ENCODE measurements at places on chromosomes 2 and 18.

DNA sequence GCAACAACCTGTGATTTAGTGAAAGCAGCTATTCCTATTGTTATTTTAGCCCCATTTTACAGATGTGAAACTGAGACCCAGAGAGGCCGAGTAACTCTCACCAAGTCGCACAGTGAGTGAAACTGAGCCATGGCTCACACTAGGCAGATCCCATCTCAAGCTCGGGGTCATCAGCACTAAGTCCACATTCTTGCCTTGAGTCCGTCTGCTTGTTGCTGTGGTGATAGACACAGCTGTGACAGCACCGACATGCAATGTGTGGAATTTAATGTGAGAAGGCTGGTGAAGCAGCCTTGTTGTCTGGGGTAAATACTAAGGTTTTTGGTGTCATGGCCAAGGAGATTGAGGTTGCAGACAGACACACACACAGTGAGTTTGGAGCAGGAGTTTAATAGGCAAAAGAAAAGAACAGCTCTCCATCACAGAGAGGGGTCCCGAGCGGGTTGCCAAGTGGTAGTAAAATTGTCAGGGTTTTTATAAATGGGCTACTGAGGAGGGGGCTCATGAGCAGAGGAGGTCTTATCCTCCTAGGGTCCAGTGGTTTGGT, 40.2 kb upstream of the GMCL1 start:
- no peaks in the 10 kb centered on the region for H3K4me1 ChIP-seq
- H3K4me3 ChIP-seq = no peak overlapping the region
- no peaks in the 10 kb centered on the region for H3K27me3 ChIP-seq
- no peaks in the 10 kb centered on the region for H3K36me3 ChIP-seq

- no peak overlapping the region for H3K4me3 ChIP-seq
- peaks cover 31% of the 10 kb centered on the region for H3K4me1 ChIP-seq
- H3K27me3 ChIP-seq = no peaks in the 10 kb centered on the region
- H3K36me3 ChIP-seq = no peaks in the 10 kb centered on the region
- DNase-seq = no peak
Observed at GRCh38 chr18:57793302-57793986, 9.7 kb downstream of the ATP8B1 start.

DNA sequence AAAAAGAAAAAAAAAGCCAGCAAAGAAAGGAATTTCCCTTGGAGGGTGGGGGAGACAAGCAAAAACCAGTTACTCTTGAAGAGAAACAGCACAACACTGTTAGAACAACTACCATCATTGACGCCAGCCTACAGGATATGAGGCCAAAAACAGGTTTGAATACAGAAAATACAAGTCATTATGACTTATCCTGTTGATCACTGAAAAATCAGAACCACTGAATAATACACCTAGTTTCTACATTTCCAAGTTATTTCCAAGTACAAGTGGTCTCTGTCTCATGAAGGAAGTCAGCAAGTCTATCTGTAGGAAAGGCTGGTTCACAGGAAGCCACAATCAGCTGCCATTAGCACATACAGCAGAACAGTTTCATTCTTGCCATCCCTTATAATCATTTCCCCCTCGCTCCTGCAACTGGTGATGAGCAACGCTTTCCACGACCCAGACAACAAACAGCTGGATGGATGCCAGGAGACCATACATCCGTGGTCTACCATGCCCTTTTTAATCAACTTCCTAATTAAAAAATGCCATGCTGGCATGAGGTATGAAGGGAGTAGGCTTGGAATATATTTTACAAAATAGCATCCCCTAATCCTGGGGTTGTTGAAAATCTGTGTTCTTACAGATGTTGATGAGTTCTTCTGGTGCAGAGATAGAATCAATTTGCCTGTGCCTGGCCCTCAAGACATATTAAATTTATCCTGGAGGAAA, 10.4 kb downstream of the MYT1L start:
- no peak overlapping the region for H3K4me3 ChIP-seq
- no peaks in the 10 kb centered on the region for H3K27me3 ChIP-seq
- DNase-seq = no peak
- no peaks in the 10 kb centered on the region for H3K4me1 ChIP-seq
- H3K36me3 ChIP-seq = no peaks in the 10 kb centered on the region

DNA sequence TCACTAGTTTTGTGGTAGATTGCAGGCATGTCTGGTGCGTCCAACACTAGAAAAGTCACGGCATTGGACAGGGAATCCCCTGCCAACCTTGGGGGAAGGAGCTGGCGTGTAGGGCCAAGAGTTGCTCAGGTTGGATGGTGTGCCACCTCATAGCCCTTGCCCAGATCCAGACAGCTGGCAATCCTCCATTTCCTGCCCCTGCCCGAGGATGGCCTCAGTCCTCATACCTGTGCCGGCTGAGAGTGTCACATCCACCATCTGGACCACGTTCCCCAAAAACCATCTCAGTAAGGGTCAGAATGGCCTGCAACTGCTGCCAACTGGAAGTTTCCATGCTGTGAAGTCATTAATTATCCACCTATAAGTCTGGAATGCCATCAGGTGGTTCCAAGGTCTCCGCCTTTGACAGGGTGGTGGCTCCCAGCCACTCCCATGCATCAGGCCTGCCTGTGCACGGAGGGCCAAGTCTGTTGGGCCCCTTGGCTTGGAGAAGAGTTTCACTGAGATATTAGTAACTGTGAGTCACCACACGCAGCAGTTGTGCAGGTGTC, 55.0 kb downstream of the IMPA2 start:
- no peak overlapping the region for H3K27ac ChIP-seq
- no peak overlapping the region for H3K4me3 ChIP-seq
- no peaks in the 10 kb centered on the region for H3K27me3 ChIP-seq

DNA sequence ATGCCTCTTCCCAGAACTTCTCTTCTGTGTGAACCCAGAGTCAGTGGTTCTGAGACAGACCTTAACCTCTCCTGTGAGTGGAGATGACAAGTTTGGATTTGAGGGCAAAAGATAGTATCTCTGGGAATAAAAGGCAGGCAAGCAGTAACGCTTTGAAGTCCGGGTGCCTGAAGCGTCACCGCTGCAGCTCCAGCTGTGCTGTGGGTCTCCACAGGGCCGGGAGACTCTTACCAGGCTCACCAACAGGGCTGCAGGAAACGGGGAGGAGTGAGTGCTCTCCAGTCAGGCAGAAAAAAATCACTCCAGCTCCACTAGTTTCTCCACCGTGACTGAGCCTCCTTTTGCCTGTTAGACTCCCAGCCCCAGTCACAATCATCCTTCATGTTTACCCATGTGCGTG, 79.7 kb upstream of the MAP4K4 start:
- H3K4me3 ChIP-seq = no peak overlapping the region
- H3K27ac ChIP-seq = no peak overlapping the region
- H3K27me3 ChIP-seq = no peaks in the 10 kb centered on the region
- H3K4me1 ChIP-seq = no peaks in the 10 kb centered on the region

GRCh38 chr18:9750112-9750511, 42.0 kb downstream of the RAB31 start:
- peaks cover 11% of the 10 kb centered on the region for H3K4me1 ChIP-seq
- no peak overlapping the region for H3K4me3 ChIP-seq
- no peak overlapping the region for H3K27ac ChIP-seq
- DNase-seq = no peak
- H3K27me3 ChIP-seq = no peaks in the 10 kb centered on the region

GRCh38 chr18:10141559-10141958, 227.7 kb downstream of the VAPA start:
- no peaks in the 10 kb centered on the region for H3K27me3 ChIP-seq
- H3K27ac ChIP-seq = no peak overlapping the region
- H3K4me3 ChIP-seq = no peak overlapping the region
- peaks cover 6% of the 10 kb centered on the region for H3K4me1 ChIP-seq

DNA sequence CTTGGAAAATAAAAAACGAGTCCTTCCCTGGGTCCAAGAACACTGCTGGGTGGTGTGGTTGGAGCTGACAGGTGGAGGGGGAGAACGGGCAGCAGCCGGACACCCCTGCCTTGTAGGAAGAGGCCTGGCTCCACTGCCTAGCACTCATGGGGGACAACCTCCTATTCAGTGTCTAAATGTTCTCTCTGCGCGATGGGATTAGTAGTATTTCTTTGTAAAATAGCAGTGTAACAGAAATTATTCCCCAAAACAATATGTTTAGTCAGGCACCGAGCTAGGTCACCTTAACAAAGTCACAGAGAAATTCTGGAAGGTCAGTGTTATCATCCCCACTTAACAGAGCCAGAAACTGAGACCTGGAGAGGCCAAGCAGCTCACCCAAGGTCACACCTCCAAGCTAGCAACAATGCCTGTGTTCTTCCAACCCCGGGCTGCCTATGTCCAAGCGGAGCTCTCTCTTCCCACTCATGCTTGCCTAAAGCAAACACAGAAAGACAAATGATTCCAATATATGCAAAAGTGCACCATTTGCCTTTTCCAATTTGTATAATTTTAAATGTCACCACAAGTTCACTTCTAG, 68.0 kb downstream of the STEAP3 start:
- H3K4me1 ChIP-seq = peaks cover 9% of the 10 kb centered on the region
- no peak for DNase-seq
- H3K4me3 ChIP-seq = no peak overlapping the region
- H3K27me3 ChIP-seq = no peaks in the 10 kb centered on the region
- no peaks in the 10 kb centered on the region for H3K36me3 ChIP-seq

DNA sequence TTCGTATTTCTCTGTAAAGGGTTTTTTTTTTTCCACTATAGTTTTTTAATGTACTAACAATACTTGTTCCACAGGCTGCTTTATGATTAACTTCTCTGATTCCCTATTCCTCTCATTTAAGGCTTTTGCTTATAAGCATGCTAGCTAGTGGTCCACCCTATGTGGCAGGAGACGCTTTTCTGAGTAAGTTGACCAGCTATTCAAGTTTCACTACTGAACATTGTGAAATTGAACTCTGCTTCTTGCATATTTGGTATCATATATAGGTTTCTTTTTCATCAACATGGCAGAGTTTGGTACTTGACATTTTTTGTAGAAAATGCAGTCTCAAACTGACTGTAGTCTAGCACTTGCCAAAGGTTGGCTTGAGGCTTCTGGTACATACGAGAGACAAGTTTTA, 74.2 kb downstream of the OTX1 start:
- H3K4me3 ChIP-seq = no peak overlapping the region
- no peaks in the 10 kb centered on the region for H3K27me3 ChIP-seq

DNA sequence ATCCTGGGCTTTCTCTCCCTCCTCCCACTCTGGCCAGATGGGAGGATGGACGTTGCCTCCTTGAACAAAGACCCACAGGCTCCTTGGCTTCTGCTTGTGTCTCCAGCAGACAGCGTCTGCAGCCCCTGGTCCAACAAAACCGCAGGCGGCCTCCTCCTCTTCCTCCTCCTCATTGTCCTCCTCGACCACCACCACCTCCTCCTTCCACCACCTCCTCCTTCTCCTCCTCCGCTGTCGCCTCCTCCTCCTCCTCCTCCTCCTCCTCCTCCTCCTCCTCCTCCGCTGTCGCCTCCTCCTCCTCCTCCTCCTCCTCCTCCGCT, 45.7 kb upstream of the ALPP start:
- DNase-seq = no peak
- H3K27me3 ChIP-seq = no peaks in the 10 kb centered on the region
- H3K27ac ChIP-seq = no peak overlapping the region

DNA sequence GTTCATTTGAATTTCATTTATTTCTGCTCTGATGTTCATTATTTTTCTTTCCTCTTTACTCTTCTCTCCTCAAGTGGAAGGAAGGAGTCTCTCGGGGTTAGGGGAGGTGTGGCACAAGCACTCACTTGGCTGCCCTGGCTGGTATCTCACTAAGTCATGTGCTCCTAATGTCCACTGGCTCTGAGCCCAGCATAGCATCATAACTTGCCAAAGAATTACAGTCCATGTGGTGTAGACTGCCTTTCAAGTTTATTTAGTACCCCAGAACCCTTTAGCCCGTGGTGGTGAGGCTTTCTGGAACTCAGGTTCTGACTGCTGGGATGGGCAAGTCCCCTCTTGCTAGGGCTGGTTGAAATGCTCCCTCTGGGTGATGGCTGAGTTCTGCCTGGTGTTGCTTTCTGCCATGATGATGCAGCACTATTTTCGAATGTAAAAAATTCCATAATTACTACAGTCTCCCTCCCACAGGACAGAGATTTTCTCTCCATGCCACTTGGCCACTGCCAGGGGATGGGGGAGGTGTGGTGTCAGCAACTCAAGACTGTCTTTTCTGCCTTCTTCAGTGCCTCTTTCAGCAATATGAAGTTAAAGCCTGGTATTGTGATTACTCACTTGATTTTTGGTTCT, 22.2 kb downstream of the SPAG16 start:
- no peaks in the 10 kb centered on the region for H3K27me3 ChIP-seq
- no peak for DNase-seq
- no peak overlapping the region for H3K4me3 ChIP-seq
- H3K36me3 ChIP-seq = no peaks in the 10 kb centered on the region

DNA sequence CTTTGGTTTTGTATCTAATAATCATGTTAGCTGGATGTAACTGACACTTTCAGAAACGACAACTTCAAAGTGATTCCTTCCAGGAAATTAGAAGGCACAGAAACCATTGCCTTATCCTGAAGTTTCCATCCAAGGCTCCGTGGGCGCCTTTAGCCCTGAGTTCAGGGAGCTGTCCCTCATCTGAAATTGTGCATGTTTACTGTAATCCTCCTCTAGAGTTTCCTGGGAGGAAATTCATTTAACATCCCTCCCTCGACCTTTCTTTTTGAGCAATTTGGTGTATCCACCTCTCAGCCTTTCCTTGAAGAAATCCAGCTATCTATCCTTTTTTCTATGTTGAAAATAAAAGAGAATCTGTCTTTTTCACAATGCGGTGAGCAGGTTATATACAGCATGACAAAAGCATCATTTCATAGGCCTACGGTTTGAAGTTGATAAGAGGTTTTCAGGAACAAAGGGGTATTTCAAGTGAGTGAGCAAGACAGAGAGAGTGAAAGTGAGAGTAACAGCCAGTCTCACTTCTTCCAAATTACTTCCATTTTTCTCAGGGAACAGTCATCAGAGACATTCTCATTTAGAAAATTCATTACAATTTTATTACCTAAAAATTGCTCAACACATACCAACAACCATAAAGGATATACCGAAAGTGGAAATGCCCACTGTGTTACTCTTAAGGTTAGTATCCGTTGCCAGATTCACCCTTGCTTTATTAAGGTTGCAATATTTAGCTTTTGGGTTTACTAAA, 167.3 kb downstream of the MREG start:
- H3K27ac ChIP-seq = no peak overlapping the region
- no peaks in the 10 kb centered on the region for H3K36me3 ChIP-seq
- no peaks in the 10 kb centered on the region for H3K27me3 ChIP-seq
- no peak overlapping the region for H3K4me3 ChIP-seq

DNA sequence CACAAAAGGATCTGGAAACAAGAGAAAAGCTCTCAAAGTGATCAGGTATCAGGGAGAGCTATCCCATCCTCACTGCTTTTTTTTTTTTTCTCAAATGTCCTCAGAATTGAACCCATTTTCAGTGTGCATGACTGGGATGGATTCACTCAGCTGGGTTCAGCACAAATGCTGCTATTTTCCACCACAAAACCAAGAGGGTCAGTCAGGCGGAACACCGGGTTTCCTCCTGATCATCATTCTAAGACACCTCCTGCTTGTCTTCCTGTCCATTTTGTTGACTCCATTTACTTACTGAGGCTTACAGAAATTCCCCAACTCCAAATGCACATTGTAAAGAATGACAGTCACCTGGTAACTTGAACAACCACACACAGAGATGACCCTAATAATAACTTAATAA, 39.9 kb downstream of the CYRIA start:
- no peak for DNase-seq
- H3K4me3 ChIP-seq = no peak overlapping the region
- peaks cover 44% of the 10 kb centered on the region for H3K27me3 ChIP-seq
- H3K4me1 ChIP-seq = no peaks in the 10 kb centered on the region

GRCh38 chr2:22934747-22935146, 450.2 kb upstream of the KLHL29 start:
- H3K27ac ChIP-seq = no peak overlapping the region
- no peak overlapping the region for H3K4me3 ChIP-seq
- no peak for DNase-seq
- no peaks in the 10 kb centered on the region for H3K4me1 ChIP-seq
- no peaks in the 10 kb centered on the region for H3K36me3 ChIP-seq
- no peaks in the 10 kb centered on the region for H3K27me3 ChIP-seq

All from HCT116 (cell line).